Neural cell (in vitro differentiated cells): ENCODE measurements at places on chromosomes 6 and 20. TPM values are rescaled to one million over a fixed set of nuclear protein-coding genes. Genes with fewer than 3 reads are reported as not detected.

LAMA2 gene
- 0.12 and 2.5 TPM in 2 replicates for polyA plus RNA-seq

OR2H1 gene
- not detected in 2 replicates for polyA plus RNA-seq

RHAG gene
- polyA plus RNA-seq: not detected in 2 replicates

IP6K3 gene
- not detected in 2 replicates for polyA plus RNA-seq

SMIM28 gene
- not detected in 2 replicates for polyA plus RNA-seq

SNAP91 gene
- polyA plus RNA-seq: 88.6 and 94.1 TPM in 2 replicates

VWA7 gene
- polyA plus RNA-seq: 5.3 and 5.7 TPM in 2 replicates

KCNQ5 gene
- polyA plus RNA-seq: 0.10 and 0.30 TPM in 2 replicates

IYD gene
- not detected in 2 replicates for polyA plus RNA-seq

RCAN2 gene
- 37.4 and 38.9 TPM in 2 replicates for polyA plus RNA-seq

GTSF1L gene
- polyA plus RNA-seq: not detected in 2 replicates

UCKL1 gene
- polyA plus RNA-seq: 58.9 and 66.8 TPM in 2 replicates

MYBL2 gene
- polyA plus RNA-seq: not detected in 2 replicates

SF3B5 gene
- polyA plus RNA-seq: 246 and 257 TPM in 2 replicates

ANKRD66 gene
- polyA plus RNA-seq: not detected in 2 replicates

MUC22 gene
- polyA plus RNA-seq: not detected in 2 replicates

NFS1 gene
- polyA plus RNA-seq: 55.2 and 67.0 TPM in 2 replicates

GPX5 gene
- polyA plus RNA-seq: not detected in 2 replicates

BPIFB2 gene
- not detected in 2 replicates for polyA plus RNA-seq

PRKN gene
- polyA plus RNA-seq: 1.2 and 3.4 TPM in 2 replicates

CALHM6 gene
- polyA plus RNA-seq: 12.0 and 13.9 TPM in 2 replicates

GLP1R gene
- polyA plus RNA-seq: 0.06 TPM in 1 of 2 replicates, not detected in the other

FAM50B gene
- polyA plus RNA-seq: 0.18 and 0.79 TPM in 2 replicates

BPIFB3 gene
- not detected in 2 replicates for polyA plus RNA-seq

NOTCH4 gene
- polyA plus RNA-seq: 5.5 and 5.7 TPM in 2 replicates

CLDN20 gene
- polyA plus RNA-seq: 1.2 TPM in 1 of 2 replicates, not detected in the other
